Esophagus mucosa (tissue), 1 donor: ENCODE measurements at places on chromosomes 2 and 18.

- ATAC-seq, result no peak
Measured at GRCh38 chr18:66511792-66512191, 92.1 kb downstream of the CDH19 start.

DNA sequence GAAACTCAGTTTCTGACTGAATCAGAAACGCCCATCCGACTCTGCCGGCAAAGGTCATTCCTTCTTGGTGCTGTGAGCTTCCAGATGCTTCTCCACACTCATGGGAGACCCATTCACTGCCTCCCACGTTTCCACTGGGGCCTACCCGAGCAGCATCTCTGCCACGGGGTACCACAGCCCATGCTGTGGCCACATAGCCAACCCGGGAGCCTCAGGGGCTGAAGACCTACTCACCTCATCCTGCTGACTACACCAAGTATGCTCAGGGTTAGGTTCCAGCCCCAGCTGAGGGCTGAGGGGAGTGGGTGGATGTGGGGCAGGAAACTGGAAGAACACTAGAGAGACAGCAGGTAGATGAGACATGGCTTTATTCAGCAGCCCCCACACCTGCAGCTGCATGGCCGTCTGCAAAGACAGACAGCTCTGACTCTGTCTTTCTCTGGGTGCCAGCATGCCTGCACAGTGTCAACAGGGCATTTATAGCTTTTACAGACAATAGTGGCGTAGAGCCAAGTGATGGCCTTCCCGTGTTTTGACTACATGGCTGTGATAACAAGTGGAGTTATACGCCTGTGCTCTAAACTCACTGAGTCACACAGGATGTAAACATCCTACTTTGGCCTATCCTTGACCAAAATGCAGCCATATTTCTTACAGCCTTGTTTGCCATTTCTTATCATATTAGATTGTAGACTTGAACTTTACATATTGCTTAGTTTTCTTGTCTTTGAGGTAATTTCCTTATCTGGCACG is 16.5 kb upstream of the KLHL23 start:
- ATAC-seq, result no peak

DNA sequence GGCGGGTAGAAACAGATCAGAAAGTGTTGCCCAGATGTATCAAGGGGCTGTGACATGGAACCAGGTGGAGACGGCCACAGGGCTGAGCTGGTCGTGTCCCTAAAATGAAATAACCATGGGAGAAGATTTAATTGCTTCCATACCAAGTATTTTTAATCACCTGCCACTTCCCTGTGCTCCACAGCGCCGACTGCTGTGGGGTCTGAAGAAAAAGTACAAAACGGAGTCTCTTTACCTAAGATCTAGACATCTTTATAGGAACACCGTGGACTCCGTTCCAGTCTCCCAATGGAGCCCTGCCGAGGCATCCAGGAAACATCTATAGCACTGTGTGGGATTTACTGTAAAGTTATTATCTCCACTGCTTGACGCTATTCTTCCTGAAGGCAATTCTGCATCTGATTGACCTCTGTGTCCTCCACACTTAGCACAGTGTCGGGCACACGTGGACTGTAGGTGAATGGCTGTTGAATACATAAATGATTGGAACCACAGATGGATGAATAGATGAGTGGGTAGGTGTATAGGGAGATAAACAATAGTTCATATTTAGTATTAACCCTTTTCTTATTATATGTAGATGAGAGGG is 21.6 kb upstream of the GYPC start:
- no peak for ATAC-seq

DNA sequence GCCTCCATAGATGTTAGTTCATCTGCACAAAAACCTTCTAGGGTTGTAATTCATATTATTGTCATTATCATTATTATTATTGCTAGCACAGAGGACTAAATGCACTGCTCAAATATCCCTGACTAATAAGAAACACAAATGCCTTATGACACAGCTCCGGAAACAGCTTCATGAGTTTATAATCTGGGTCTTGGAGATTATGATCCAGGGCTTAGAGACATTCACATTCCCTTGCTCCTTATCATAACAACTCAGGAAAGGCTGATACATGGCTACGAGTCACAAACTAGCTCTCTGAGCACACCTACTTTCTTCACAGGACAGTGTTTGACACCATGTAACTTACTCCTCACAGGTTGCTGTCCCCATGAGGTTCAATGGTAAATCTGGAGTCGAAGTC is 102.2 kb upstream of the TTC39C start:
- ATAC-seq, result no peak

DNA sequence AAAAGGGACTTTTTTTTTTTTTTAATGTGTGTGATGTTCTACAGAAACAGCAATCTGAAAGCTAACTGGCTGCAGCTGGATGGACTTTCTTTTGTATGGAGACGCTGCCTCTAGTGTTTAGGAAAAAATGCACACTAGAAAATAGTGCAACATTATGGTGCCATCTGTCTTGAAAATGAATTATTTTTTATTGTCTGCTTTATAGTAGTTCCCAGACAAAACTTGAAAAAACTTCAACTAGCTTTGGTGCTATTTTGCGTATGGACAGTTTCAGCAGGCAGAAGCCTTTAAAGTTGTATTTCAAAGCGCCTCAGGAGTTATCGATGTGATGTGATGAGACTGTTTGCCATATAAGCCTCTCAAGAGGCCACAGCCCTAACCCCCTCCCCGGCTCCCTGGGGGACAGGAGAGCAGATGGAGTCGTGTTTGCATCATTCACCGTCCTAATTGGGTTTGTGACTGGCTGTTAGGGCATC is 86.9 kb downstream of the LTBP1 start:
- peak; percentile 69 for ATAC-seq

DNA sequence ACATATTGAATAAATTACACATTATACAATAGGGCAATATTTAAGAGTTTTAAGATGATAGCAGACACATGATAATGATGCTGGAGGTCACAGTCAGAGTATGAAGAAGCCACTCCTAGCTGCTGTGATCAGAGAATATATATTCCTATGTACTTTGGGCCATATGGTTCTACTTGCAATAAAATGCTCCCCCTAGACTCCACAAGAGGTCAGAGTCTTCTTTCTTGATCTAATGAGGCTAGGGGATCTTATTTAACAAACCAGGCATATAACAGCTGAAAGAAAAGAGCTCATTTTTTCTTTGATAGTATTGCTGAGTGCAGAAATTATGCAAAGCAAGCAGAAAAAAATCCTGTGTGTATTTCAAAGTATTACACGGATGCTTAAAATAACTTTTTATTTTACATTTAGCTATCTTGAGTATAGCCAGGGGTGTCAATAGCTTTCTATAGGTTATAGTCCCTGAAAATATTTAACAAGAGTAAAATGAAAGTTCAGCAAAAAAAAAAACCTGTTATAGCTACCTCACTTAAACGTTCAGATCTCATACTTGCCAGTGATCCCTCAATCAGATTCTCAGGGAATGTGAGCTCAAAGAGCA is 748.7 kb upstream of the CHAC2 start:
- no peak for ATAC-seq

DNA sequence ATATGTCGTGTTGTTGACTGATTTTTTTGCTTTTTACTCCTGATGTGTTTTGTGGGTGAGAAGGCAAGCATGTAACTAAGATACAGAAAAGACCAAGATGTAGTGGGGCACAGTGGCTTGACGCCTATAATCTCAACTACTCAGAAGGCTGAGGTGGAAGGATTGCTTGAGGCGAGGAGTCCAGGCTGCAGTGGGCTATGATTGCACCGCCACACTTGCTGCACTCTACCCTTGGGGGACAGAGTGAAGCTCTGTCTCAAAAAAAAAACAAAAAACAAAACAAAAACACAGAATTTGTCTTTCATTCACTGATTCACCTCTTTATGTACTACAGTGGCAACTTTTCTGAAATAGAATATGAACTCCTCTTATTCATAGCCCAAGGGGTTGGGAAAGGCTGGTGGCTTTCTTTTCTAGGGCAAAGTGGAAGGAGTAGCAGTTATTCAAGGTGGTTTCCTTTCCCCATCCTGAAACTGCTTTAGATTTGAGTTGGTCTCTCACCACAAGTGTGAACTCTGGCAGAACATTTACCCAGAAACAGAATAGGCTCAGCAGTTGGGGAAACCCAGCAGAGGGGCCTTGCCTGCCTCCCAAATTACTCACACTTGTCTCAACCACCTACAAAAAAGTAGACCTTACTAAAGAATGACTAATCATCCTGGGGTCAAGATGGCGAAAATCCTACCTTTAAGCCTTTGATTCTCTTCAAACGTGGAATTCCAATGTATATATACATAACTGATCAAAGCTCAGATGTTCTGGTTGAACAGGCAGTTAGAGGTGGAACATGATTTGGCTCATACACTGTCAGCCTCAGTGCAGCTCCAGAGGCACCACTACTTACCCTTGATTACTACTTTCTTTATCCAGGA is 6.5 kb downstream of the TANK start:
- peak; percentile 17 for ATAC-seq

DNA sequence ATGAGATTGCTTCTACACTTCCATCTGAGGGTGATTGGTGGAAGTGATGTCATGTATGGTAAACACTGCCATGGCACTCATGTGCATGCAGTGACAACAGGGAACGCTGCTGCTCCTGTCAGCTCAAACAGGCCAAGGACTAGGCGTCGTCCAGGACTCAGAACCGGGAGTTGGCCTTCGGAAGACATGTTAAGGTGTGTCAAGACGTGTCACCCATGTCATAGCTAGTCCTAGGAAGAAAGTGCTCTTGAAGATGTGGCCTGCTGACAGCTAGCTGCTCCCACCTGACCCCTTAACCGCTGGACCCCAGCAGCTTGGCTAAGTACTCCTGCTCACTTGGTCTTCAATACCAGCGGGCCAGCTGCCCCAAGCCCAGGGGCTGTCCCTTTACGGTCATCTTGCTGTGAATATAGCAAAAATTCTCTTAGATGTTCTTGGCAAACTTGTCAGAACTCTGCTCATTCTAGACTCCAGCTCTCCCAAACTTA is 6.3 kb upstream of the NOSTRIN start:
- no peak for ATAC-seq

DNA sequence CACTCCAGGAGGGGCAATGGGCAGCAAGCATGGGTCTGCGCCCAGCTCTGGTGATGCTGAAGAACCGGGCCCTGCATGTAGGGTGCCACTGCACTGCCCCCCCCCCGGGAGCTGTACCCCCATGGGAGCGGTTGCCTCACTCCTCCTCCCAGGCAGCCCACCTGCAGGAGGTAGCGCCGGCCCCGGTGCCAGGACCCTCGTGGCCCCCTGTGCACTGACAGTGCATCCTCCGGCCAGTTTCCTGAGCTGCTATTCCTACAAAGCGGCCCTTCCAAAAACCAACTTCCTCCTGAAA is 109.4 kb downstream of the ZNF516 start:
- ATAC-seq, result no peak

GRCh38 chr2:219261024-219261855 is 7.5 kb upstream of the TUBA4A start:
- ATAC-seq, result no peak

DNA sequence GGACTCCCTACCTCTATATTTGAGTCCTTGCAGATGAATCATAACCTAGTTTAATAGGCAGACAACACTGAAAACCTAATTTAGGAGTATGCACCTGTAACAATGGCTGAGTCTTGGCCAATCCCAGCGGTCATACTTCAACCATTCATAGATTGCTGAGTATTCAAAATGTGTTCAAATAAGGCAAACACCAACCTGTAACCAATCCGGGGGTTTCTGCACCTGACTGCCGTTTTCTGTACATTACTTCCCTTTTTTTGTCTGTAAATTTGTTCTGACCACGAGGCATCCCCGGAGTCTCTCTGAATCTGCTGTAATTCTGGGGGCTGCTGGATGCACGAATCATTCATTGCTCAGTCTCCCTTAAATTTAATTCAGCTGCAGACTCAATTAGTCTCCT is 338.6 kb downstream of the STK39 start:
- no peak for ATAC-seq

GRCh38 chr2:82793711-82794435 is 1665.2 kb downstream of the SUCLG1 start:
- no peak for ATAC-seq

DNA sequence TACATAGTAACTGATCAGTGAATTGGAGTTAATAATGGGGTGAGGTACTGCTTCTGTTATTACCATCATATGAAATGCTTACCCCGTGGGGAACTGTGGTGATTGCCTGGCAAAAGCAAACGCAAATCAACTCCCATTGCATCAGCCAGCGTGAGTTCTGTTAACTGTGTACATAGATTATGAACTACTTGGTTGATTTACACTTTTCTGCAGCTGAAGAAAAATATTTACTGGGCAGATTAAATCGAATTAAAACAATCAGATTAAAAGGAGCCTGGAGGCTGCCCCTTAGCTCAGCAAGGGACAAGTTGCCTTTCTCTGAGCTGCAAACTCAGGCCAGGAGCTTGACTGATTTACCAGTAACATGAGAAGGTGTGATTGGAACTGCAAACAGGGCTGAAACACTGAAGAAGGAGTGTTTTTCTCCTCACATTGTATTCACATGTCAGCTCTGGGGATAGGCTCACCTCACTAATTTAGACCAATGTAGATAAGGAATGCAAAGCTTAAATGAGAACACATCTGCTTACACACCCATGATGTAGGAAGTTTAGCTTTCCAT is 220.1 kb downstream of the OSR1 start:
- ATAC-seq, result no peak

GRCh38 chr2:44433895-44434294 is 72.1 kb downstream of the CAMKMT start:
- peak; percentile 47 for ATAC-seq

GRCh38 chr18:66623821-66624220 is 19.9 kb upstream of the CDH19 start:
- ATAC-seq, result no peak

DNA sequence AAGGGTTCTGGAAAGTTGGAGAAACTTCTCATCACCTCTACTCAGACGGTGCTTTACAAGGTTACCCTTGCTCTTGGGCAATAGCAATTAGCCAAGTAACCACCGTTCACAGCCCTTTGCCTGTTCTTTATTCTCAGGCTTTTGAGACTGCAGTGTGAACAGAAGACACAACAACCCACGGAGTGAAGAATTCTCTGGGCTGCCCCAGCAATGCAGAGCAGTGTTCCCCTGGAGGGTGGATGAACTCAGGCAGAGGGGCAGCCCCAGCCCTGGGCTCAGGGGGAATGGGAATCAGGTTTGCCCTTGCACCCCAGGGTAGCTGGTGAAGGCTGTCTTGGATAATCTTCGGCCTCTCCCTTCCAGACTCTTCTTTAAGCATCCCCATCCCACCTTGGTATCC is 69.1 kb downstream of the MCFD2 start:
- ATAC-seq, result peak; percentile 5

GRCh38 chr18:37173384-37173783 is 344.5 kb downstream of the KIAA1328 start:
- no peak for ATAC-seq

GRCh38 chr2:80930777-80931176 is 626.2 kb upstream of the LRRTM1 start:
- ATAC-seq, result no peak
